CD4-positive, alpha-beta T cell (primary cell): ENCODE measurements at places on chromosomes 6 and 20. TPM values are rescaled to one million over a fixed set of nuclear protein-coding genes. Genes with fewer than 3 reads are reported as not detected.

Gene SYCP2L
- total RNA-seq, result not detected

Gene FYN
- total RNA-seq, result 419 TPM

Gene ANKRD66
- not detected for total RNA-seq

Gene XKR7
- total RNA-seq, result not detected

Gene ERGIC3
- total RNA-seq, result 144 TPM

Gene NKX2-2
- total RNA-seq, result not detected

Gene ADGB
- not detected for total RNA-seq

Gene LY86
- 1.3 TPM for total RNA-seq

Gene FABP7
- not detected for total RNA-seq

Gene POPDC3
- not detected for total RNA-seq

Gene PAX1
- total RNA-seq, result not detected

Gene EYS
- not detected for total RNA-seq

Gene PLA2G7
- not detected for total RNA-seq
